ENCODE measurements at places on chromosomes 3 and 15.

DNA sequence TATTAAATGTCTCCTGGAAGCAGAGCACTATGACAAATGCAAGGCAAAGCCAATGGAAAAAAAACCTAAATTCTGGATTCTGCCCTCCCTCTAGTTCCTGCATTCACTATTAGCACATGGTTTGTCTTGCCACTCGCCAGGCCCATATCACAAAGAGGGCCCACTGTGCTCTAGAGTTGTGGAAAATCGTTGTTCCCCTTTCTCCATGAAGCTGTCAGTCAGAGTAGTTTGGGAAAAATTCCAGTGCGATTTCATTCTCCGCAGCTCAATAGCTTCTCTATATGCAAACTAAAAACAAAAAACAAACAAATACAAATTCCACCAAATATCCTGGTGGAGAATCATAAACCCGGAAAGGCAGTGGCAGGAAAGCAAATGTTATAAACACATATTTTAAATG, 77.3 kb downstream of the RORA start:
- DNase-seq, result no peak

DNA sequence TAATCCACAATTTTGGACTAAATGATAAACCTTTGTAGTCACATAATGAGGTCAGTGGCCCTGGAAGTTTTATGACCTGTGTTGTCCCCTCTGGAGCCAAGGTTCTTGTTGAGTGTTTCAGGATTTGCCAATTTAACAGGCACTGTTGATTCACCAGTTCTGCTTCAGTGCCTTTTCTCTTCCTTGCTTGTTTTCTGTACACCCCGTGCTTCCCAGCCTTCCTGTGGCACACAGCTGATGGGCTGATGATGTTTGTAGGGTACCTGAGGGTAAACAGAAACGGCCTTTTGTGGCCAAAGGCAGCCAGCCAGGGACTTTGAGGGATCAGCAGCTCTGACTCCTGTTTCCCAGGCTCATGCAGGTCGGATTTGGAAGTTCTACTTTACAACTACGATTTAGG, 13.3 kb downstream of the GYG1 start:
- no peak for DNase-seq

GRCh38 chr3:97712919-97713318, 51.6 kb upstream of the ARL6 start:
- DNase-seq, result no peak

- no peak for DNase-seq
These were observed 18.9 kb downstream of the WNT5A start for GRCh38 chr3:55468251-55468650.

- peak; percentile 33 for DNase-seq
These were observed 57.6 kb upstream of the SLC6A11 start for GRCh38 chr3:10758304-10759037.

- DNase-seq, result no peak
These were observed 174.2 kb upstream of the STT3B start for GRCh38 chr3:31358473-31359070.

GRCh38 chr15:99249270-99249841, at the start of gene TTC23:
Gene TTC23 (minus strand): TSS chr15:99249581. CDS start chr15:99228712, 20,869 bp downstream.
- peak; percentile 86 for DNase-seq

DNA sequence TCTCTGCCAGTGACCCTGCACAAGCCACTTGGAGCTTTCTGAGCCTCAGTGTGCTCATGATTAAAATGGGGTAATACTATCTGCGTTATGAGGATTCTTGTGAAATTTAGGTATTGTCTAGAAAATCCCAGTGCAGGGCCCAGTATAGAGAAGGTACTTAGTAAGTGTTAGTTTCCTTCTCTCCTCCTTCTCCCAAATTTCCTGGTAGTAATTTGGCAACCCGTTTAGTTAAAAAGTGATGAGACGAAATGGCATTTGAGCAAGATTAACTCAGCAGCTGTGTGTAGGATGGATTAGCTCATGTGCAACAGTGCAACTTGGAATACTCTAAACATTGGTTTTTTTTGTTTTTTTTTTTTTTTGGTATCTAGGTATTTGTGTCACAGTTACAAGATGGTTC, 84.6 kb downstream of the SLCO3A1 start:
- DNase-seq, result no peak

- no peak for DNase-seq
These were observed 132.3 kb downstream of the SNRPN start for GRCh38 chr15:25087137-25087536.

DNA sequence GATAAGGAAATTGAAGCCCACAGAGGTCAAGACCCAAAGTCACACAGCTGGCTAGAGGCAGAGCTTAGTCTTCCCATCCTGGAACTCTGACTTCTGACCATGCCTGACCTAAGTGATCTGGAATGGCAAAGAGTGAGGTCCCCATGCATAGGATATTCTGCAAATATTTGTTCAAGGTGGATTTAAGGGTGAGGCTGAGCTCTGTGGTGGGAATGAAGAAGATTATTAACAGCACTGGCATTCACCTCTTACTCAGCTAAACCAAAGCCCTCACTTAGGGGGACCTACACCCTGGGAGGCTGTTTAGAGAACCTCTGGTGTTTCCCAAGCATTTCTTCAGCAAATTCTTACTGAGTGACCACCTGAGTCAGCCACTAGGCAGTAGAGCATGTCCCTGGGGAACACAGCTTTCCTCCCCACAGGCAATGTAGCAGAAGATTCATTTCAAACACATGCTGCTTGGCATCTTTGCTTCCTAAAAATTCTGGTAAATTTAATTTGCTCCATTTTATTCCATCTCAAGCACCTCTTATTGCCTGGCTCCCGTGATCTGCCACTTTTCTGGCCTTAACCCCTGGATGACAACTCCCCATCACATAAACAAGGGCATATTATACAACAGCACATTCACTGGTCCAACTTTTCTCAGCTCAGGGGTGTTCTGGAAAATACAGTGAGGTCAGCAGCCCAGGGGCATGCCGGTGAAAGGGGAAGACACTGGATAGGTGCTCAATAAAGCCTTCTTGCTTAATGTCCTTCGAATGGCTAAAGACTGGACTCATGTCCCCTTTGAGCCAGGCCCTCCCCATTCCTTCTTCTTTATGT, 176.0 kb downstream of the ABHD5 start:
- no peak for DNase-seq

- DNase-seq, result no peak
These were observed 327.5 kb downstream of the RORA start for GRCh38 chr15:60901647-60902046.

DNA sequence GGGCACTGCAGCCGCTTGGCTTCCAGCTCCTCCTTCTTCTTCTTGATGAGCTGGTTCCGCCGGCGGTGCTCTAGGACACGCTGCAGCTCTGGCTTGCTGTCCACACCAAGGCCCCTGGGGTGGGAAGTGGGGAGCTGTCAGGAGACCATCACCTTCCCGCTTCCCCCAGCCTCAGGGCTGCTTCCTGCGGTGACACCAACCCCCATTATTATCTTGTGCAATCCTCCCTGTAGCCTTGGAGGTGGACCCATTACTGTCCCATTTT, 10.0 kb downstream of the FAM107A start:
- no peak for DNase-seq
